Activated T-helper 9 cell treated with anti-CD3 and anti-CD28 coated beads, Interleukin-2, amount 50 U/mL, for 16 hours (primary cell): ENCODE measurements at places on chromosomes 7 and 10.

DNA sequence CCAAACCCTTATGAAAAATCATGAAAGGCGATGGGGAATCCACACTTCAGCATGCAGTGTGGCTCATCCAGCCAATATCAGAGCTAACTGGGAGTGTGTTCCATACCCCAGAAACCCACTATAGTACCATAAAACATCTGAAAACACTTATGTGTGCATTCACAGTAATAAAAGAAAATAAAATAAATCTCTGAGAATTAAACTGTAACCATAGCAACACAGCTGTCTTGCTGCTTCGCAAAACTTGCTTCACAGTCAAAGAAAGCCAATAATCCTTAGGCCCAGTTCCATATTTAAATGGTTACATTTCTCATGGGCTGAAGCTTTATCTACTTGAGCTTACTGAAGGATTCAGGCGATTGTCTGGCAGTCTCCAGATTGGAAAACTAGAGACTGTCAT lies 19.9 kb upstream of the POLR1F start:
- DNase-seq, result no peak

GRCh38 chr10:72790216-72790990 lies 98.5 kb downstream of the MCU start:
- DNase-seq, result no peak

DNA sequence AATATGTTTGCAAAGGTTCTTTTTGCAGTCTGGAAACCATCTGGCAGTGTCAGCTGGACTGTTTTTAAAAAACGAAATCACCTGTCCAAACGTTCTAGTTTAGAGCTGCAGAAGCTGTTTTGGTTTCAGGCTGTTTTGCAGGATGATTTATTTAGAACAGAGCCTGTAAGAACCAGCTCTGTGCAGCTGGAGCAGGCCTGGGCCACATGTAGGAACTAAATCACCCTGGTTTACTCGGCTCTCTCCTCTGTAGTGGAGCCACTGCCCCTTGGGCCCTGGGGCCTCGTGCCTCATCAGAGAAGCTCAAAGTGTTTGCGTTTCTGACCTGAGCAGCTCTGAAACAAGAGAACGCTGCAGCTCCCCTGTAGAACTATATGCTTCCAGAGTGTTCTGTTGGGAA lies 142.5 kb downstream of the ACTR3B start:
- DNase-seq, result no peak

DNA sequence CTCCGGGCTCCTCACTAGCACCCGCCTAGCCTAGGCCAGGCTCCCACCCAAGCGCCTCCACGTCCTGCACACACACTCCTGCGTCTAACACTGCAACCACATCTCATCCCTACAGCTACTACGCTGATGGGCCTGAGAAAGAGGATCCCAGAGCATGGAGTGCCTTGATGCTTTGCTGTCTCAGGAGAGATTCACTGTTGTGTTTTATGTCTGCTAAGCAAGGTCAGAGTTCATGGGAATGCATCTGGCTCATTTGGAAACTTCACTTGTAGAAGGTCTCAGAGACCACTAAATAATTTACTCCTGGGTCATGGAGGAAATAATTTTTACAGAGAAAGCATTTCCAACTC lies 88.7 kb downstream of the SLIT1 start:
- no peak for DNase-seq

DNA sequence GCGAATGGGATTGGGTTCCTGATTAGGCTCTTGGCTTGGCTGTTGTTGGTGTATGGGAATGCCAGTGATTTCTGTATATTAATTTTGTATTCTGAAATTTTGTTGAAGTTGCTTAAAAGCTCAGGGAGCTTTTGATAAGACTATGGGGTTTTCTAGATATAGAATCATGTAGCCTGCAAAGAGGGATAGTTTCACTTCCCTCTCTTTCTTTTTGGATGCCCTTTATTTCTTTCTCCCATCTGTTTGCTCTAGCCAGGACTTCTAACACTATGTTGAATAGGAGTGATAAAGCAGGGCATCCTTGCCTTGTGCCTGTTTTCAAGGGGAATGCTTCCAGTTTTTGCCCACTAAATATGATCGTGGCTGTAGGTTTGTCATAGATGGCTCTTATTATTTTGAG lies 40.4 kb upstream of the MPP7 start:
- no peak for DNase-seq

- no peak for DNase-seq
Measured at GRCh38 chr7:137539111-137539715, 195.7 kb upstream of the PTN start.

- DNase-seq, result no peak
Measured at GRCh38 chr7:2191016-2191415, 41.7 kb downstream of the MAD1L1 start.

DNA sequence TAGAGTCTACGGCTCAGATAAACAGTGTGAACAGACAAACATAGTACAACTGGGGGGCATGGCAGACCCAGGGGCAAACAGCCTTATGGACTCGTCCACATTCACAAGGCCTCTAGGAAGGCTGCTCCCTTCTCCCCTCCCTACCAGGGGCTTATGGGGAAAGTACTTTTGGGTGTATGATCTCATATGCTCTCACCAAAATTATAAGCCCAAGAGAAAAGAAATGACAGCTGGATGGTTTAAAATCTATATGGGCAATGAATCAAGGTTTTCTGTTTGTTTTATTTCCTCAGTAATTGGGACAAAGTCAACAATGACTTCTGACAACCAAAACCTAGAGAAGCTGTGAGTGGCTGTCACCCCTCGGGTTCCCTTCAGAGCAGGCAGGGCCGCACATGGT lies 144.4 kb downstream of the PKD1L1 start:
- no peak for DNase-seq

- DNase-seq, result no peak
Measured at GRCh38 chr10:11475831-11476434, 135.5 kb downstream of the USP6NL start.

- no peak for DNase-seq
Measured at GRCh38 chr10:24209432-24209771, 464 bp downstream of the KIAA1217 start.

DNA sequence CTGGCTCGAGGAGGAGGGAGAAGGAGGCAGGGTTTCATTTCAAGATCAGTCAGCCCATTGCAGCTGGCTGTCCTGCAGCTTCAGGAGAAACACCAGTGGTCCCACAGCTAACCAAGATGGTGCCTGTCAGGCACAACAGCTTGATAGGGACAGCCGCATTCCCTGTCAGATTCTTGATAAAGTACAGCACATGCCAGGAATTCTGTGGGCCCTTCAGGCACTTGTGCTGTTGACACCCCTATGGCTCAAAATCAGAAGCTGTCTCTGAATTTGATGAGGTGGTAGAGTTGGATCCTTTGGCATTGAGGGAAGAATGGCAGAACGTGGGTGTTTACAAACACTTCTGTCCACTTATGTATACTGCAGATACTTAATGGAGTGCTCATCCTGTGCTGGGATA lies 354.3 kb downstream of the KCNMA1 start:
- no peak for DNase-seq

- no peak for DNase-seq
Measured at GRCh38 chr10:95474228-95475002, 86.8 kb downstream of the SORBS1 start.

DNA sequence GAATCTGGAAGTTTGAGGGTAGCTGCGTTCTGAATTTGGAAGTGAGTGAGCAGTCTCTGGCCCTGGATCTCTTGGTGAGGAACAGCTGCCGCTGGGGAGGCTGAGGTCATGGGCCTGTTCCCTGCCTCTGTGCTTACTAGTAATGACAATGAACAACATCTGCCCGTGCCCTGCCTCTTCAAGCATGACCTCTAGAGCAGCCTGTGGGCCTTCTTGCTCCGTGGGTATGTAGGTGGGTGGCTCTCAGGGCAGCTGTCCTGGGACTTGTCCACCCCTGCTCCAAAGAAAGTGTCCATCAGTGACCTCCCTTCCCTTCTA lies 186.2 kb downstream of the CXCL12 start:
- DNase-seq, result no peak

GRCh38 chr10:20272608-20273007 lies 456.4 kb downstream of the PLXDC2 start:
- no peak for DNase-seq

DNA sequence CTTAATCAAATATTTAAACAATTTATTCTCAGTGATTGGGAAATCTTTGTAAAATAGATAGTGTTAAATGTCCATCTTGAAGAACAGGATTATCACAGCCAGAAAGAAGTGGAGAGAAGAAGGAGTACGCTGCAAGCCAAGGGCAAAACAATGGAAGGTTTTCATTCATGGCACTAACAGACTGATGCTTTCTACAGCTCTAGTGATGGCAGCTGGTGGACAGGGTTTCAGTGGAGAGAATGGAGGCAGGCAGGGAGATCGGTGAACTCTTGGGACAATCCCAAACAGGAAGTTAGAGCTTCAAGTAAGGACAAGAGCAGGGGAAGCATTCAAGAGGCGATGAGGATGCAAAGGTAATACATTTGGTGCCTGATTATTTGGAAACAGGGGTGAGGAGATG lies 207.0 kb downstream of the JAZF1 start:
- no peak for DNase-seq

- no peak for DNase-seq
Measured at GRCh38 chr10:34866848-34867247, 51.8 kb upstream of the PARD3 start.

DNA sequence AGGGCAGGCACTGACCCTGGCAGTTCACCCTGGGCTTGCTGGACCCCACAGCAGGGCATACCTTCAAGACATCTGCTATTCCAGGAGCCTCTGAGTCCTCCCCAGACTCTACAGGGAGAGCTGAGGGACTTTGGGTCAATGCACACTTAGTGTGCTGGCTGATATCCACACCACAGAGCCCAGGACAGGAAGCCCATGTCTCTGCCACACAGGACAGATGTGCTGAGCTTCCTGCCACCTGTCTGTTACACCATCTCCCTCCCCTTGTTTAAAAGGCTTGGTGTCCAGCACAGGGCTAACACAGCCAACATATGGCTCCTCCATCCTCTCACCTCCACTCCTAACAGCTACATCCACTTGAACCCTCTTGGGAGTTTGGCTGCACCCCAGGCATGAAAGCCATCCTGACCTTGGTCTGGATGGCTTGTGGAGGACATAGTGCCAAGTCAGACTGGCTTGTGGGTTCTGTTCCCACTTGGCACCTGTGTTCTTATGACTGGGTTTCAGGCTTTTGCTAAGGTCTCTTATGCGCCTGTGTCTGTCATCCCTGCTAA lies 529.8 kb downstream of the GALNT17 start:
- no peak for DNase-seq

DNA sequence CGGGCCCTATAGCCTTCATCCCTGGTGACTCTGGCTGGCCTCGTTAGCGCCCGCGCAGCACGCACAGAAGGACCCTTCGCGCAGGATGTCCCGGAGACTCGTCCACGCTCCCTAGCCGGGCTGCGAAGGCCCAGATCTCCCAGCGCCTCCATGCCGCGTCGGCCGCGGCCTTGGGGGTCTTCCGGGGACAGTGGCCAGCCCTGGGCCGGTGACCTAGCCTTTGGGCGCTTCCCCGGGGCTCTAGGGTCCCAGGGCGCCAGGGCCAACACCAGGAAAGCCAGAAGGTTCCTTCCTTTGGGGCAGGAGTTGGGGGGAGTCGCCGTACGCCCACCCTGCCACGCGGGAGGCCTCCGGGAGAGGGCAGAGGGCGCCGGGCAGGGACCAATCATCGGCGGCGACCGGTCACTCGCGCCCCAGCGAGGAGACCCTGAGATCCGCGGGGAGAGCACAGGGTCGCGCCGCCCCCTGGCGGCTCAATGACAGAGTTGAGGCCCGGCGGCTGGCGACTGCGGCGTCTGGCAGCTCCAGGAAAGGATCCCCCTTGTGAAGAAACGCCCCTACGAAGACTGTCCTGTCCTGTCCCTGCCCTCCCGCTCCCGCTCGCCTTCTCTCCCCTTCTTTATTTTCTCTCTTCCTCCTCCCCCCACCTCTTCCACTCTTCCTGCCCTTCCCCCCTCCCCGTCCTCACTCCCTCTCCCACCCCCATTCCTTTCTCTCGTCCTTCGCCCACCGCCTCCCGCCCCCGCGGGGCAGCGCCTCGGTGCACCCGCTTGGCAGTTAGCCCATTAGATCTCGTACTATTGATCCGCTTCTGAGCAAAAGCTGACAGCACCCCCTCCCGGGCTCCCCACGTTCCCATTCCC lies 62.3 kb upstream of the LBX1 start:
- peak; percentile 27 for DNase-seq

DNA sequence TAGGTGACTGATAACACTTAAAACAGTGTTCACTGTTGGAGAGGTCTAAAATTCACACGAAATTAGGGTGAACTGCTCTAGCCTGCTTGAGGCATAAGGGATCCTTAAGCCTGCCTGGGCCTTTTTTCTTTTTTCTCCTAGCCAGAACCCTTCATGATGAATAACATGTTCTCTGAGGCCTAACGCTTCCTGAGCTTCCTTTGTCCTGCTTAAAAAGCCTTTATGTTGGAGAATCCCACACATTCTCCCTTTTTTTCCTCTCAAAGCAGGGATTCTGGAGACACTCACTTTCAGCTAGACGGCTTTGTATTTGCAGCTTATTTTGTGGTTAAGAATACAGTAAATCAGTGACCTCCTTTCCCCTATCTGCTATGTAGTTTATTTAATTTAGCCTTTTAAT lies 354.7 kb upstream of the PHF14 start:
- DNase-seq, result no peak
